ENCODE measurements at places on chromosomes 12 and 14. TPM values are rescaled to one million over a fixed set of nuclear protein-coding genes. Genes with fewer than 3 reads are reported as not detected.

ABHD4 gene
- total RNA-seq = 11.6 TPM

FOXN4 gene
- total RNA-seq = 1.3 TPM

SLC2A3 gene
- total RNA-seq = 52.2 TPM

P2RX7 gene
- total RNA-seq = 0.12 TPM

C12orf43 gene
- 25.3 TPM for total RNA-seq

ZNF664 gene
- 167 TPM for total RNA-seq

KCNH5 gene
- 0.44 TPM for total RNA-seq

CAPS2 gene
- total RNA-seq = 7.3 TPM

LRCOL1 gene
- 0.93 TPM for total RNA-seq

RPGRIP1 gene
- total RNA-seq = not detected

COL2A1 gene
- total RNA-seq = 386 TPM

- no peak for DNase-seq
Measured at GRCh38 chr12:72502546-72502945, 230.4 kb downstream of the TRHDE start.

DNA sequence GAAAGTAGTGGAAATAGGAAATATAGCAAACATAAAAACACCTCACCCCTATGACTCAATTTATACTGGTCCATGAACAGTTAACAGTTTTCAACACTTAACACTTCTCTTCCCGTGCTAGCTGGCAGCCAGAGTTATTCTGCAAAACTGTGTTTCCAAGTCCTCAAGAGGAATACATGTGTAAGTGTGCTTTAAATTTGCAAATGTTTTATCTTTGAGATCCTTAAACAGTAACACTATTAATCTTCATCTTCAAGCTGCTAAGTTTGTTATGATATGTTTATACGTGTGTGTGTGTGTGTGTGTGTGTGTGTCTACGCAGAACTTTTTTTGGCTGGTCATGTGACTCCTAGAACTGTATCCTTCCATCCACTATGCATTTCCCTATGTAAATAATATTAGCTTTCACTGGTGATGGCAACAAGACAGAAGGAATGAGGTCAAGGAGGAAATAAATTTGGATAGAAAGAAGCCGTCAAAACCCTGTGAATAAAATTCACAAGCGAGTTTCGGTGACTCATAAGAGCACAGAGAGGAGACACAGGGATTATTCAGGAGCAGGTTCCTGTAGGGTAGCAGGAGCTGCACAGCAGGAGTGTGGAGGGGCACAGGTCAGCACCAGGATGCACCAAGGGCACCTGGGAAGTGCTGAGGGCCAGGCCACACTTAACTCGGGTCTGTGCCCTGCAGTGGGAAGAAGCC is 105.9 kb upstream of the ETV6 start:
- DNase-seq = no peak

DNA sequence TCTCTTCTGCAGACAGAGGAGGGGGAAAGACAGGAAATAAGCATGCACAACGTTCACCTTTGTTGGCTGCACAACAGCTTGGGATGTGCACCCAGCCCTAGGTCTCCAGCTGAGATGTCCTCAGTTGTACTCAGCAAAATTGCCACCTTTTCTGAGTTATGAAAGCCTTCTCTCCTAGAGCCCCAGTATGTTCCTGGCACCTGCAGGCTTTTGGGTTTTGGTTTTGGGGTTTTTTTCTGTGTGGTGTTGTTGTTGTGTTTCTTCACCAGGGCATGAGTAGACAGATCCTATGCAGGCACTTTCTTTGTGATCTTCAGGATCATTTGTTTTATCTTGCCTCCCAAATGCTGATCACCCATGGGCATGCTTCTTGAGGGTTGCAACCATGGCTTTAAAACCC is 463.4 kb downstream of the DPF3 start:
- no peak for DNase-seq

- no peak for DNase-seq
Measured at GRCh38 chr12:29945904-29946303, 162.2 kb upstream of the TMTC1 start.

GRCh38 chr14:55075628-55076175 is 24.3 kb downstream of the MAPK1IP1L start:
- DNase-seq = no peak

GRCh38 chr14:65277580-65278270 is 134.8 kb upstream of the FUT8 start:
- no peak for DNase-seq

DNA sequence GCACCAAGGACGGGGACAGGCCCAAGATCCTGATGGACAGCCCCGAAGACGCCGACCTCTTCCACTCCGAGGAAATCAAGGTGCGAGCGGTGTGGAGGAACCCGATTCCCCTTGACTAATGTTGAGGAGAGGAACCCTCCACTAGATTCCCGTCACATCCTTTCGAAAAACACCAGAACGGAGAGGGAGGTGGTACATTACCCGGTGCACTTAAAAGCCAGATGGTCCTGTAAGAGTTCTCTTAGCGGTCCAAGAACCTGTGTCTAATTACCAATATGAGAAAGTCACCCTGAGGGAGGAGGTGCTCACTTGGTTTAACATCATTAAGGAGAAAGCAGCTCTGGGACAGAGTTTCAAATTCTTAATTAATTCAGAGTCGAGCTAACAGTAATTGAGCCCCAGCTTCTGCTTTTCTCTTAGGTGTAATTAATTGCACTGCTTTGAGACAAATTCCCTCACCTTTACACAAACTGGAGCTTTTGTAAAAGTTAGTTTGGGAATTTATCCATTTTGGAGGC is 450 bp downstream of the PRKAB1 start:
- DNase-seq = no peak

- no peak for DNase-seq
Measured at GRCh38 chr12:50062728-50063460, 5.5 kb downstream of the ASIC1 start.

DNA sequence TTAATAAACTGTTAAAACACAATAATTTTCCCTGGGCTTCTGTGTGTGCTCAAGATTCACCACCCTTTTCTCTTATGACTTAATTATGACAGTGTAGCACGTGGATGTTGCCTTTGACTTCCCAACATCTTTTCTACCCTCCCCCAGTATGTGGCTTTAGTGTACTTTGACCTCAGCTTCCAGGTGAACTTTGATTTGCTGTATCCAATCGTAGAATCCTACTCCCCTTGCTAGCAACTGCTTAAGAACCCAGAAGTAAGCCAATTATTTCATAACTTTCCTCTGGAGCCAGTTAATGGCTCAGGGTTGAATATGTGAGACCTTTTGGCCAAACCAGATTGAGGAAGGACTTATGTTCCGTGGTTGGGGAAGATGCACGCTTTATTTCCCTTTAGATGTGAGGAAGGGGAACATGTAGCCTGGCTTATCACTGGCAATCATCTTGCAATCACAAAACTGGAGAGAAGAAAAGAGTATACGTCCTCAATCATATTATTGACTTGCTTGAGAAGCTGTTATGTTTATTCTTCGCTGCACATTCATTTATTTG is 259.6 kb upstream of the ATP2B1 start:
- no peak for DNase-seq

- no peak for DNase-seq
Measured at GRCh38 chr12:78530100-78530765, 334.3 kb upstream of the SYT1 start.

DNA sequence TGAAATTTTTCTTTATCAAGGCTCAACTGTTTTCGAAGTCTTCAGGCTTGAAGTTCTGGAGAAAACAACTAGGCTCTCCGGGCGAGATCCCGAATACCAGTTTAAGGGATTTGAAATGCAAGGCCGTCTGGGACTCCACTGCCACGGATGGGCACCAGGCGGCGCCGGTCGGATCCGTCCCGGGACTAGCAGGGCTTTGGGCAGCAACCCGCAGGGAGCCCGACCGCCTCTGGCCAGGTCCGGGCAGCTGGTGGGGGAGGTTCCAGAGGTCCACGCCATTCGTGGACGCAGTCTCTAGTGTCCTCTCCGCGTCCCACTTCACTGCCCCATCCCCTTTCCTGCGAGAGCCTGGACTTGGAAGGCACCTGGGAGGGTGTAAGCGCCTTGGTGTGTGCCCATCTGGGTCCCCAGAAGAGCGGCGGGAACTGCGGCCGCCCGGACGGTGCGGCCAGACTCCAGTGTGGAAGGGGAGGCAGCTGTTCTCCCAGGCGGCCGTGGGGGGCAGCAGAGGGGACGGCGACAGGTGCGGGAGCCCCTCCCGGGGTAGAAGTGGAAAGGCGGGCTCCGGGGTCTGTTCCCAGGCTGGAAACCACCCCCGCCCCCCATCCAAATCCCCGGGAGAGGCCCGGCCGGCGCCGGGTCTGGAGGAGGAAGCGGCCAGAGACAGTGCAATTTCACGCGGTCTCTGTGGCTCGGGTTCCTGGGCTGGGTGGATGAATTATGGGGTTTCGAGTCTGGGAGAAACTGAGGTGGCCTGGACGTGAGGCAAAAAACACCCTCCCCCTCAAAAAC is 838 bp upstream of the ERBB3 start:
- peak; percentile 93 for DNase-seq

DNA sequence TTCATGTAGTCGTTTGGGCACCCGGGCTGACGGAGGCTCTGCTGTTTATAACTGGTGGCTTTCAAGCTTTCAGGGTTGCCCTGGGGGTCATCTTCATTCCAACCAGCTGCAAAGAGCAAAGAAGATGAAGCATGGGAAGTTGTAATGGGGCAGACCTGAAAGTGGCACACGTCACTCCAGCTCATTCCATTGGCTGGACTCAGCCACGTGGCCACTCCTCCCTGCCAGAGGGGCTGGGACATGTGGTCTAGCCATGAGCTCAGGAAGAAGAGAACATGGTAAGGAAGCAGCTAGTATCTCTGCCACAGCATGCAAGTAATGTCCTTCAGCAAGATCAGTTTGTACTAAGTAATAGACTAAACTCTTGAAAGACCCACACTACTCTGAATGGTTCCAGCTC is 51.7 kb upstream of the FERMT2 start:
- no peak for DNase-seq

GRCh38 chr12:120116441-120116791 is at the start of gene RAB35:
Gene RAB35, minus strand, starts transcription at chr12:120116753. Its CDS starts 103 bp downstream, at chr12:120116650.
- no peak for DNase-seq

DNA sequence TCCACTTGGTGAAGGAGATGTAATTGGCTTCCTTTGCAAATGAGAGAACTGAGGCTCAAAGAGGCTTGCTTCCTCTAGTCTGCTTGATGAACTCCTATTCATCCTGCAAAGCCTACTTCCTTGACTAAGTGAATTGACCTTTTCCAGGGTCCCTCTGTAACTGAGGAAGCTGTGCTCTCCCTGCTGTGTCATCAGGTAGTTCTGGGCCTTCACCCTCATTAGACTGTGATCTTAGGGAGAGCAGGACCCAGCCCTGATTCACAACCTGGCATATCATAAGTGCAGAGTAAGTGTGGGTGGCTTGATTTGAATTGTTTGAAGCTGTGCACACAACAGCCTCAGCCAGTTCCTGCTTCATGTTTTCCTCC is 16.3 kb downstream of the ASB2 start:
- no peak for DNase-seq

DNA sequence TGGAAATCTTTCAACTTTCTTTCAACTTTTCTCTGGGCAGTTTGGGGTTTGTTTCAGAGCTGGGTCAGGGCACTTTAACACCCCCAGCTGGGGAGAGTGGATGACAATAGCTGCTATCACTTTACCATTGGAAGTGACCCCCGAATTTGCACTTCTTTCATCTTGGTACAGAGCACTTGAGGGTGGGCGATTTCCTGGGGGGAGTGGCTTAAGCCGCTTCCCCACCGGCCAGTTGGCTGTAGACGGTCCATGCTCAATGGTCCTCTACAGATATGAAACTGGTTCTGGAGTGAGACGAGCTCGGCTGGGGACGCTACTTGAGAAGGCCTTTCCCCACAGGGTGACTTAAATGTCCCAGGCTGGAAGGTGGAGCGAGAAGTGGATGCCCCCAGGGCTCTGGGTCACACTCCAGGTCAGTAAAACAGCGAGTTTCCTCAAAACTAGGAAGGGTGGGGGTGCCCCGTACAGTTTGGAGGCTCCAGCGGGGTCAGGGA is at the start of gene VRTN:
VRTN (plus strand) TSS at position 231 of the 494 bp plus-strand sequence. CDS start 8,313 bp downstream, outside the sequence.
- no peak for DNase-seq

DNA sequence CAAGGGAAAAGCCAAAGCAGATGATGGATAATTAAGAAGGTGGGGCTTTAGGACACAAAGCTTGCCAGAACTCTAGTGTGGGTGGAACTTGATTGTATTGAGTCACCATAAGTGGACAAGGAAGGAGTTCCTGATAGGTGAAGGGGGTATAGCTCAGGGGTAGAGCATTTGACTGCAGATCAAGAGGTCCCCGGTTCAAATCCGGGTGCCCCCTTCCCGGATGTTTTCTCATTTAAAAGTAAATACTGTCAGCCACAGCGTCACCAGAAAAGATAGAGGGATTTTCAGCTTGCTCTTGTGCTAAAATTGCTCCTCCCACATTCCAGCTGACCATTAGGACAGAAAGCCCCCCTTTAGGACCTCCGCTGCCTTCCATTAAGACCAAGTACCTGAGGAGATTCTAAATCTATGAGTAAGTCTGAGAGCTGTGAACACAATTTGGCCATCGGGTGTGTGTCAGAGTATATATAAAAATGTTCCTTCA is 36.6 kb downstream of the DCAF4 start:
- no peak for DNase-seq
